ENCODE measurements at places on chromosomes 5 and 9.

DNA sequence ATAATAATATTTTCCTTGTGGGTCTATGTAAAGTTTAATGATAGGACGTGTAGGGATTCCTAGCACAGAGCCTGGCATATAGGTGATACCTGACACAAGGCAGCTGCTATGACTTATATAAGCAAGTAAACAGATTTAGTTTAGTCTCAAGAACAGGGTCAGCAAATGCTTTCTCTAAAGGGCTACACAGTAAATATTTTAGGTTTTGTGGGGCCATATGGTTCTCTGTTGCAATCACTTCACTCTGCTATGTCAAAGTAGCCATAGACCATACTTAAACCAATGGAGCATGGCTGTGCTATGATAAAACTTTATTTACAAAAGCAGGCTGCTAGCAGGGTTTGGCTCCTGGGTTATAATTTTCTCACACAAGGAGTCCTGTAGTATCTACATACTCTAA is 204.8 kb upstream of the KLF4 start:
- no peaks in the 10 kb centered on the region for H3K27me3 ChIP-seq
- no peaks in the 10 kb centered on the region for H3K36me3 ChIP-seq
- H3K4me1 ChIP-seq: no peaks in the 10 kb centered on the region

DNA sequence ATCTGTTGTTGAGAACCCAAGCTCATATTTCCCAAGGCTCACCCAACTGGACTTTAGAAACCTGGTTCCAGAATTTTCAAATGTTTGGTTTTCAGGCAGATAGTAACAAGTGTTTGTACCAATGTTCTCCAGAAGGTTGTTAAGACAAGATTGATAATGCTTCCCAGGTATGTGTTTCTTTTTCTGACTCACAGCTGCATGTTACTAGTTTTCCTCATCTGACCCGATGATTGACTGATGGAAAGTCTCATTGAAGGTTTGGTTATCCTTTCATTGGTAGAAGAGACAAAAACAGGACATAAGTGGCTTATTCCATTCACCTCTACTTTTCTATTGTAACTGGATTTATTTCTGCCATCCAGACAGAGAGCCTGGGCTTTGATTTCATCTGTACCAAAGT is 10.4 kb downstream of the BASP1 start:
- H3K27ac ChIP-seq: no peak overlapping the region
- DNase-seq: no peak
- H3K36me3 ChIP-seq: no peaks in the 10 kb centered on the region
- peaks cover 2% of the 10 kb centered on the region for H3K4me1 ChIP-seq
- no peaks in the 10 kb centered on the region for H3K27me3 ChIP-seq

GRCh38 chr5:15774632-15775031 is 274.7 kb downstream of the FBXL7 start:
- DNase-seq: no peak
- no peaks in the 10 kb centered on the region for H3K4me1 ChIP-seq
- no peaks in the 10 kb centered on the region for H3K36me3 ChIP-seq

DNA sequence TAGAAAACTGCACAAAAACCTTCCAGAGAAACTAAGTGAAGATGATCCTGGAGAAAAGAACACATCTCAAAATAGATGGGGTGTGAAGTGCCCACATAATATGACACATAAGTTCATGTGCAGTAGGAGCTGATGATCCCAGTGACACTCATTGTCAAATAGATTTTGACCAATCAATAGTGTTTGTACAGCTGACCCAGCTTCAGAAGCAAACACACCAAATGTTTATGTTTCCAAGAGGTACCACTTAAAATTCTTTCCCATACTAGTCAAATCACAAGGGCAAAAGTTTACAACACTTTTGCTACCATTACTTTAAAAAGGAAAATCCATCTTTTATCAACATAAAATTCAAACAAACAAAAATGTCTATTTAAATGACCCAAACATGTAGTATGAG is 175.0 kb downstream of the MLLT3 start:
- no peak overlapping the region for H3K27ac ChIP-seq
- H3K36me3 ChIP-seq: peaks cover 18% of the 10 kb centered on the region
- DNase-seq: no peak
- H3K27me3 ChIP-seq: no peaks in the 10 kb centered on the region
- peaks cover 16% of the 10 kb centered on the region for H3K4me1 ChIP-seq
- no peak overlapping the region for H3K4me3 ChIP-seq

- H3K27ac ChIP-seq: no peak overlapping the region
- H3K4me1 ChIP-seq: no peaks in the 10 kb centered on the region
- H3K36me3 ChIP-seq: no peaks in the 10 kb centered on the region
- no peak overlapping the region for H3K4me3 ChIP-seq
Measured at GRCh38 chr9:28563291-28563934, 990.1 kb upstream of the C9orf72 start.

- no peaks in the 10 kb centered on the region for H3K4me1 ChIP-seq
- no peak for DNase-seq
- H3K27ac ChIP-seq: no peak overlapping the region
Measured at GRCh38 chr9:110807956-110808598, 139.5 kb downstream of the MUSK start.

- no peaks in the 10 kb centered on the region for H3K36me3 ChIP-seq
- H3K27ac ChIP-seq: no peak overlapping the region
- no peak overlapping the region for H3K4me3 ChIP-seq
- DNase-seq: no peak
- no peaks in the 10 kb centered on the region for H3K4me1 ChIP-seq
- H3K27me3 ChIP-seq: no peaks in the 10 kb centered on the region
Measured at GRCh38 chr5:174059247-174059646, 13.7 kb downstream of the NSG2 start.

DNA sequence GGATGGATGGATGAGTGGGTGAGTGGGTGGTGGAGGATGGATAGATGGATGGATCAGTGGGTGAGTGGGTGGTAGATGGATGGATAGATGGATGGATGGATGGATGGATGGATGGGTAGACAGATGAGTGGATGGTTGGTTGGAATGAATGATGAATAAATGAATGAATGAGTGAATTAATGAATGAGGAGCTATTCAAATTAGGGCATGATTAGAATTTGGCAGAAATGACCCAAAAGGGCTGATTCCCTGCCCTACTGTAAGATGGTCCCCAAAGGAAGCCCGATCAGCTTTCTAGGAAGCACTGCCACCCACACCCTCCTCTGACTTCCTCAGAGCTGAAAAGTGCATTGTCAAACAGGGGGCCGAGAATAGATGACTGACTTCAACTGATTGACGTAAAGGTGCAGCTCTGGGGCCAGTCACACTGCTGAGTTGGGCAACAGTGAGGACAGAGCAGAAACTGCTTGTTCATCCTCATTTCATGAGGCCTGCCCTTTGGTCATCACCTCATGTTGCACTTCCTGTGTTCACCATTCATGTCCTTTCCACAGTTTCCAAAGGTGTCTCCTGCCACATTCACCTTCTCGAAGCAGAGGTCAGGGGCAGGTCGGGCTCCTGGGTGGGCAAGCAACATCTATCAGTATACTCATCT is 34.3 kb downstream of the NIPAL4 start:
- no peak overlapping the region for H3K4me3 ChIP-seq
- H3K36me3 ChIP-seq: peaks cover 66% of the 10 kb centered on the region
- H3K4me1 ChIP-seq: peaks cover 25% of the 10 kb centered on the region
- no peaks in the 10 kb centered on the region for H3K27me3 ChIP-seq
- H3K27ac ChIP-seq: peak overlapping the region; percentile 72
- no peak for DNase-seq

GRCh38 chr9:764105-764524 is 77.4 kb upstream of the DMRT1 start:
- H3K27me3 ChIP-seq: peaks cover 23% of the 10 kb centered on the region
- peak; percentile 81 for DNase-seq
- no peak overlapping the region for H3K27ac ChIP-seq
- no peaks in the 10 kb centered on the region for H3K36me3 ChIP-seq
- H3K4me1 ChIP-seq: peaks cover 9% of the 10 kb centered on the region

DNA sequence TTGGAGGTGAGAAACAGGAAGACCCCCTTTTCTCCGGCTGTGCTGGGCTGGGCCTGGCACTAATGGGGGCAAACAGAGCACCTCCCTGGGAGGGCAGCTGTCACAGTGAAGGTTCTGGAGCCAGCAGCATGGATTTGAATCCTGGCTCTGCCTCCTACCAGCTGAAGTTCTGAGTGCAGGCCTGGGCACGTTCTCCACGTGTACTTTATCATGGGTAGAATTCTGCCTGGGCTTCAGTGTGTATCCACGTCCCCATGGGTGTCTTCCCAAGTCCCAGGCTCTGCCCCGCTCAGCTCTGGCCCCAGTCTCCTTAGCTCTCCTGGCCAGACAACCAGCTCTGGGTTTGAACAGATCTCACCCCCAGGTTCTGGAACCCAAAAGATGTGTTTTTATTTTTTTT is 223.2 kb downstream of the PBX3 start:
- H3K4me1 ChIP-seq: no peaks in the 10 kb centered on the region
- no peaks in the 10 kb centered on the region for H3K36me3 ChIP-seq
- DNase-seq: no peak
- H3K27me3 ChIP-seq: no peaks in the 10 kb centered on the region
- H3K27ac ChIP-seq: no peak overlapping the region

DNA sequence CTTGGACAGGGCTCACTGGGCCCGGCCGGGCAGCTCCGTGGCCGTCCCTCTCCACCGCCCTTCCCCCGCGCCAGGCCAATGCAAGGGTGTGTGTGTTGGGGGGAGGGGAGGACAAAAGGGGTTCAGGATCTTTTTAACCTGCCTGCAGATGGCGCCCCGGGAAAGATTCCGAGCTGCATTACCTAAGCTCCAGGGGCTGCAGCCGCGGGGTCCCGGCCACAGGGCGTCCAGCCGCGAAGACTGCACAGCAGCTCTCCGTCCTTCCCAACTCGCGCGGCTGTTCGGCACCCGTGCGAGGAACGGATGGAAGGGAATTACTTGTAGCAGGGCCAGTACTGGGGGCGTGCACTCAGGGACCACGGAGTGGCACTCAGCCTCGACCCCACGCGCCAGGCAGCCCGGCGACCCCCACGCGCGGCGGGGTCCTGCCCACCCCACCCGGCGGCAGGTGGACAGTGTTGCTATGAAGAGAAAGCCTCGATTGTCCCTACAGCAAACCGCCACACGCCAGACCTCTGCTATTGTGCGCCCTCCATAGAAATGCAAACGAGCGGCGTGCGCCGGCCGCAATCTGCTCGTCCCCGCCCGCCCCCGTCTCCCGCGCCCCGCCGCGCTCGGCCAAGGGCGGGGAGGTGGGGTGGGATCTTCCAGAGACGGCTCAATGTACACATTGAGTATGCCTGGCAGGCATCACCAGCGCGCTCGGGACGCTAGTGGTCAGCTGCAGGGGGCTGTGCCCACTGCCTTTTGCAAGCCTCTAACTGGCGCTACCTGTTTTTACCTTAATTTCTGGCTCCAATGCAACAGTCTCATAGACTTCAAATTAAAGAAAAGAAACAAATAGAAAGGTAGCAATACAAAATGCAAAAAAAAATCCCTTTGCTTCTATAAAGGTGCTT is 796 bp upstream of the GADD45G start:
- H3K4me3 ChIP-seq: peak overlapping the region; percentile 92
- H3K27ac ChIP-seq: peak overlapping the region; percentile 94
- peak; percentile 89 for DNase-seq
- peaks cover 21% of the 10 kb centered on the region for H3K36me3 ChIP-seq
- H3K4me1 ChIP-seq: peaks cover 32% of the 10 kb centered on the region

GRCh38 chr9:124213396-124213795 is 44.4 kb upstream of the NEK6 start:
- peaks cover 75% of the 10 kb centered on the region for H3K4me1 ChIP-seq
- DNase-seq: no peak
- H3K27me3 ChIP-seq: no peaks in the 10 kb centered on the region
- no peak overlapping the region for H3K27ac ChIP-seq
- H3K36me3 ChIP-seq: peaks cover 2% of the 10 kb centered on the region
- no peak overlapping the region for H3K4me3 ChIP-seq

DNA sequence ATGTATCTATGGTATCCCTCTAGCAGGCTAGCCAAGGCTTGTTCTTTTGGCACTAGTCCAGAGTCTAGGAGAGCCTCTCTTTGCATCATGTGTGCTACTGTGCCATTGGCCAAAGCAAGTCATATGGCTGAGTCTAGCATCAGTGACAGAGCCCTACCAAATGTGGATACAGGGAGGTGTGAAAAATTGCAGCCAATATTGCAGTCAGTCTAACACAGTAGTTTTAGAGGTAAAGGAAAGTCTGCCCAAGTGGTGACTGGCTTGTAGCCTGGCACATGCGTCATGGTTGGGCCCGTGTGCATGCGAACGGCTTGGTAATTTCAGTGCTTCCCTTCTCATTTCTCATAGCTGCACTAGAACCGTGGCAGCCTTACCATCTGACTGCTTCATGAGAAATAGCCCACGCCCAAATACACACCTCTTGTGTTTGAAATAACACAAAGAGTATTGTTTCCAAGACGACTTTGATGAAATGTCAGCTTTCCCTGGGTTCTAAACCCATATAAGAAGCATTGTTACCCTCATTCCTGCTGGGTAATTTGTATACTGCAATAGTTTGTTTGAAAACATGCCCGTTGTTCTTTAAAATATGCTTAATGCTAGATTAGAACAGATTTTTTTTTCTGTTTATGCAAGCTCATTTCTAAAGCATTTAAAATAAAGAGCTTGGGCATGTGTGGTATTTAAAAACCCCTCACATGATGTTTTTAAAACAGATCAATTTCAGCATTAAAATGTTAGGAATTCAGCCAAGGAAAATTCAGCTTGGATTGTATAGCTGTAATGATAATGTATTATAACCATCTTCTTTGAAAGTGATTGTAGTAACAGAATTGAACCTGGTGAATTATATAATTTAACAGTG is 113.2 kb downstream of the TLE4 start:
- H3K4me3 ChIP-seq: no peak overlapping the region
- H3K36me3 ChIP-seq: peaks cover 12% of the 10 kb centered on the region
- peaks cover 18% of the 10 kb centered on the region for H3K4me1 ChIP-seq
- no peak overlapping the region for H3K27ac ChIP-seq
- no peaks in the 10 kb centered on the region for H3K27me3 ChIP-seq

- DNase-seq: no peak
- no peaks in the 10 kb centered on the region for H3K36me3 ChIP-seq
- H3K27ac ChIP-seq: no peak overlapping the region
- H3K27me3 ChIP-seq: peaks cover 1% of the 10 kb centered on the region
- H3K4me3 ChIP-seq: no peak overlapping the region
Measured at GRCh38 chr5:149886060-149886459, 58.5 kb downstream of the PDE6A start.

- no peak overlapping the region for H3K27ac ChIP-seq
- no peaks in the 10 kb centered on the region for H3K4me1 ChIP-seq
- no peak overlapping the region for H3K4me3 ChIP-seq
- no peaks in the 10 kb centered on the region for H3K36me3 ChIP-seq
- no peak for DNase-seq
- H3K27me3 ChIP-seq: peaks cover 11% of the 10 kb centered on the region
Measured at GRCh38 chr5:131947445-131947844, 2.0 kb upstream of the MEIKIN start.

DNA sequence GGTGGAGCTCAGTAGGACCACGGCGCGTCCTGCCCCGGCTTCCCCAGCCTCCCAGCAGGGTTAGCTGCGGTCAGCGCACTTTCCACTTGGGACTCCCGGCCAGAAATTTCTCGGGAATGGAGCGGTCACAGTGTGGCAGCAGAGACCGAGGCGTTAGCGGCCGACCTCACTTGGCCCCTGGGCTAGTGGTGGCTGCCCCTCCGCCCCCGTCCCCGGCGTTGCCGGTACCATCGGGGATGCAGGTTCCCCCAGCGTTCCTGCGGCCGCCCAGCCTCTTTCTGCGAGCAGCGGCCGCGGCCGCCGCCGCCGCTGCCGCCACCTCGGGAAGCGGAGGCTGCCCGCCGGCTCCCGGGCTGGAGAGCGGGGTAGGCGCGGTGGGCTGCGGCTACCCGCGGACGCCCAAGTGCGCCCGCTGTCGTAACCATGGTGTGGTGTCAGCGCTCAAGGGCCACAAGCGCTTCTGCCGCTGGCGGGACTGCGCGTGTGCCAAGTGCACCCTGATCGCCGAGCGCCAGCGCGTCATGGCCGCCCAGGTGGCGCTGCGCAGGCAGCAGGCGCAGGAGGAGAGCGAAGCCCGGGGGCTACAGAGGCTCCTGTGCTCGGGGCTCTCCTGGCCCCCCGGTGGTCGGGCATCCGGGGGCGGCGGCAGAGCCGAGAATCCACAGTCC is 460 bp downstream of the DMRTA1 start:
- peaks cover 46% of the 10 kb centered on the region for H3K27me3 ChIP-seq
- H3K36me3 ChIP-seq: no peaks in the 10 kb centered on the region

Data from activated CD4-positive, alpha-beta T cell treated with anti-CD3 and anti-CD28 coated beads, Interleukin-2, amount 10 ng/mL, durations not matched to agents 24 days and 14 days (primary cell).